ENCODE measurements at places on chromosomes 3 and 15.

- DNase-seq, result no peak
These were observed 32.2 kb upstream of the ABHD17C start for GRCh38 chr15:80662757-80663553.

- DNase-seq, result no peak
These were observed 308.4 kb downstream of the RPLP1 start for GRCh38 chr15:69760890-69761568.

DNA sequence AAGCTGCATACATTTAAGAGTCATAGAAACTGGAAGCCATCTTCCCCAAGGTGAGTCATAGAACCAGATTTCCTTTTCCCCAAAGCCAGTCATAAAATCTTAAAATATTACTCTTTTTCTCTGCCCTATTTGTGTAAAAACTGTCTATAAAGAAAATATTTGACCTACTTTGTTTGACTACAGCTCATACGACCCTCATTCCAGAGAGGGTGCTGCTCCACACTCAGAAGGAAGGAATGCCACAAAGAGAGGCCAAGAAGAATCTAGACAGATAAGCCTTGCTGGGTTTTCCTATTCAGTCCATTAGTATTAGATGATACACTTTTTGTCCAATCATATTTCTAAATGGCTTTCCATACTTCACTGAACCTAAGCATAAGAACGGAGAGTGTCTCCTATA, 671.6 kb upstream of the SGO1 start:
- DNase-seq, result no peak

- no peak for DNase-seq
These were observed 2.3 kb downstream of the GLYCTK start for GRCh38 chr3:52289747-52290595.

DNA sequence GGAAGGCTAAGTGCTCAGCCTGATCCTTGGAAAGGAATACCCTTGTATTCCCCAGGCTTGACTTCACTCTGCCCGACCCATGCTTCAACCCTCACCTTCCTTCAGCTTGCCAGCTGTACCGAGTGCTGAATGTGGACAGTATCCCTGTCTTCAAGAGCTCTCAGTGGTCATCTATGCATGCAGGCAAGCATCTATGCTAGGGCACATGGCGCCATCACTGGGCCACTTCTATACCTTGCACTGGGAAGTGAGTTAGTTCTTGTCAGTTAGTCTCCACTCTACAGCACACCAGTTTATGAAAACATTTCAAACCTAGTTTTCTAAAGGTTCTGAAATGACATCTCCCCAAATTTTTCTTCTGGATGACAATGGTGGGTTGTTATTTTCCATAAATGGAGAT, 82.0 kb upstream of the MYRIP start:
- DNase-seq, result no peak

DNA sequence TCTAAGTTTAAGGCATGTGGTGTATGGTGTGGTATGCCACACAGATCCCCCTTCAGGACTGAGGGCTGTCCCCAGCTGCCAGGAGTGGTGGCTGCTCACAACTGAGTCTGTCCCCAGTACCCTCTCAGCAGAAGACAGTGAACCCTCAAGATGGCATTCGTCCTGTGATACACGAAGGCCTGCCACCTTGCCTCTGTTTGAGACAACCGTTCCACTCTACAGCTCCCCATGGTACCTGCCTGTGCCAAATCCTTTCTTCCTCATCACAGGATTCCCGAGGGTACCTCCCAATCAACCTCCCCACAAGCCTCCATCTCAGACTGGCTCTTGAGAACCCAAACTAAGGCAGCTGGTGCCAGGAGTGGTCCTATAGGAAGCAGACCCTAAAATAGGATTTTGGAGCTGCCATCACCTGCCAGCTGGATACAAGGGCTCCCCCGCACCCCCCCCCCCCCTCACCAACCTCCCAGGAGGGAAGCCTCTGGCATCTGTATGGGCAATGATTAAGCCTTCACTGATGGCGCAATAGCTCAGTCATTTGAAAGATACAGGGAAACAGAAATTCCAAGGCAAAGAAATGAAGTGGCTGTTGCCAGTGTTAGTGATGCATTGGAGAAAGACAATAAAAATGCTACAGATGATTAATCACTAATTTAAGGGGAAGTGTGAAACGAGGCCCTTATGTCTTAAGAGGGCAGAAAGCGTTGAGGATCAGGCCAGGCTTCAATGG, 230.0 kb upstream of the LYSMD4 start:
- no peak for DNase-seq

DNA sequence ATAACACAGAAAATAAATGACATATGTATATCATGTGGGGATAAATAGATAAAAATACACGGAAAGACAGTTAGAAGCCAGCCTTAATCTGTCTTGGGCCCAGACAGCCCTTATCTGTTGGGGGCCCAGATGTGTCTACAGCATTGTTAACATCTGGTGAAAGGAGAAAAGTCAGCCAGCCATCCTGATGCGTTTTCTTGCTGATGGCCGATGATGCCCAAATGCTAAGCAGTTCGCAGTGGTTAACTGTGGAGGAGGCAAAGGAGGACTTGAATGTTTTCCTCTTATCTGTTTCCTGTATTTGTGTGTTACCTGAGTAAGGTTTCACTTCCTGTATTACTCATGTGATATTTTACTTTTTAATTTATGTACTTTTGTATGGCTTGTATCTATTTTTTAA, 46.2 kb downstream of the NOX5 start:
- no peak for DNase-seq

DNA sequence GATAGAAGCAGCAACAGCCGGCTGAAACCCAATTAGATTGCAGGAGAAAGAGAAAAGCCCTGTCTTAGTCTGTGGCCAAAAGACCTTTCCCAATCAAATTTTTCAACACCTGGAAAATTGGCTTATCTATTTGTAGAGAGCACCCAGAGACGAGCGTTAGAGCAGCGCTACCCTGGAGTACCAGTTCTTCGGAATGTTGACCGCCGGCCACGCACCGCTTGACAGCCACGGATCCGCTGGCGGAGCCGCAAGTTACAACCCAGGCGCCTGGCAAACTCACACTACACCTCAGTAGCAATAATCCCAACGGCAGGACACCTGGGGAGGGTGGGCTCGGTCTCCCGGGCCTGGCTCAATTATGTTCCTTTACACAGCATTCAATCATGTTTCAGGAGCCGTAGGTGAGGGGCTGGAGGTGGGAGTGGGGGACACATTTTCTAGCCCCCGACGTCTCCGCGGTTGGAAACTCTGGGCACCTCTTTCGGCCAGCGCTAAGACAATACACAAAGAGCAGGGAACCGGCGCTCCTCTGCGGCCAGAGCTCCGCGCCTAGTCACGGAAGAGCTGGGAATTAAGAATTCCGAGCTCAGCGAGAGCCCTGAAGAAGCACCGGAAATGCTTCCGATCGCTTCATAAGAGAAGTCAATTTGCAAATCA, 1.2 kb downstream of the MB21D2 start:
- DNase-seq, result peak; percentile 60

DNA sequence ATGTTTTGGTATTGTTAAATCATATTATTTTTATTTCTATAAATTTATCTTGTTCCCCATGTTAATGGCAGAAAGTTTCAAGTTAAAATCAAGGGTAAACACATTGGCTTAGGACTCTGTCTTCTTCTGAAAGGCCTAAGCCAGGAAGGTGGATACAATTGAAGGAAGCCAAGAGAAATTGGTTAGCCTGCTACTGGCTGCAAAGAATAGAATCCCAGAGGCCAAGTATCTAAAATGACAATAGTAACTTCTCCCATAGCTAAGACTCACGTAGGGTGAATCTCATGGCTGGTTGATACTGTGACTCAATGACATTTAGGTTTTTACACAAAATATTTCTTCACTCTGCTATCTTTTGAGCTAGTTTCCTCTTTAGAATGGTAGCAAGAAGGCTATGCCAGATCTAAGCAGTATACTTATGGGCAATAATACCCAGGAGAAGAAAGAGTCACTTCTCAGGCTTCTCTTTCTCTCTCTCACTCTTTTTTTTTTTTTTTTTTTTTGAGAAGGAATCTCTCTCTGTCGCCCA, 621.5 kb upstream of the TBL1XR1 start:
- no peak for DNase-seq

DNA sequence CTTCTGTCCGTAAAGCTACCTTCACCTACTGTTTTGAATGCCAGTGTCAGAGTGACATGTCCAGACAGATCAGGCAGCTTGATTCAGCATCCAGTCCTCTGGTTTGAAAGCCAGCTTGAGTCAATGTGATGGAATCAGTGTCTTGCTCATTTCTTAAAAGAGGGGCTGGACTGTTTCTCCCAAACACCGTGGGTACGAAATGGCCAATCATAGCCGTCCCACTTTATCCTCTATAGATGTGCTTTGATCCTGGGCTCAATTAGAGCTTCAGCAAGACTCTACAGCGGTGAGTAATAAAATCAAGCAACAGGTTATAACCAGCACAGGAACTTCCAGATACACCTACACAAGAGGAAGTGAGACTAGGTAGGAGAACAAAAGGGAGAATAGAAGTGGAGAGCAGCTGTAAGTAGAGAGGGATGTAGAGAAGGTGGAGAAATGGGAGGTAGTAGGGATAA, 17.0 kb upstream of the OR5K1 start:
- DNase-seq, result no peak
